ENCODE measurements at places on chromosomes 4 and X.
A peak's percentile ranks its signal among the peaks of the same experiment; 100 is the strongest.

DNA sequence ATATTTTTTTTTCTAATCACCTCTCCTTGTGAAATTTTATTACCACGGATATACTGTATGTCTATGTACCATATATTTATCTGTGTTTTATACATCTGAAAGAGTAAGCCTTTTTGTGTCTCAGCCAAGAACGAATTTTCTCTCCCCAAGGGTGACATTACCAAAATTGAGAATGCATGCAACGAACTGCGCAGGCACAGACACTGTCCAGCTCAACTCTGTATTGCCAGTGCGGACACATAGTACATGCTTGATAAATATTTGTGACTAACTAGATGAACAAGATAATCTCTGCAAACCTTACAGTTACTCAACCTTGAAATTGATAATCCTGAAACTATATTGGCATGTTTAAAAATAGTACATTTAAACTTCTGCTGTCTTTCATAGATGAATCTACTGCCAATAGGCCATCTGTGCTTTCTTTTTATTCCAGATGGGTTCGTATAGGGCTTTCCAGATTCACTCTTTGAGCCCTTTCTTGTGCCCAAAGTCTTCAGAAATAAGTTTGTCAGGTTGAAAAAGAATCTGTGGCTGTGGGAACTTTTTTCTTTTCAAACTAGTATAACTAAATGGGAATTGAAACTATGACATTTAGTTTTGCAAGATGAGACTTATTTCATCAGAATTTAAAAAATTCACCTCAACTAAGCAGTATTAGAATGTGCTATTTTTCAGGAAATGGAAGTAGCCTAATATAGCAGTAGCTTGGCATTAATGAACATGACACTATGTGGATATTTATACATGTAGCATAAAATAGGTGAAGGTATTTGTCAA, 38.9 kb downstream of the DTHD1 start:
- DNase-seq: no peak

DNA sequence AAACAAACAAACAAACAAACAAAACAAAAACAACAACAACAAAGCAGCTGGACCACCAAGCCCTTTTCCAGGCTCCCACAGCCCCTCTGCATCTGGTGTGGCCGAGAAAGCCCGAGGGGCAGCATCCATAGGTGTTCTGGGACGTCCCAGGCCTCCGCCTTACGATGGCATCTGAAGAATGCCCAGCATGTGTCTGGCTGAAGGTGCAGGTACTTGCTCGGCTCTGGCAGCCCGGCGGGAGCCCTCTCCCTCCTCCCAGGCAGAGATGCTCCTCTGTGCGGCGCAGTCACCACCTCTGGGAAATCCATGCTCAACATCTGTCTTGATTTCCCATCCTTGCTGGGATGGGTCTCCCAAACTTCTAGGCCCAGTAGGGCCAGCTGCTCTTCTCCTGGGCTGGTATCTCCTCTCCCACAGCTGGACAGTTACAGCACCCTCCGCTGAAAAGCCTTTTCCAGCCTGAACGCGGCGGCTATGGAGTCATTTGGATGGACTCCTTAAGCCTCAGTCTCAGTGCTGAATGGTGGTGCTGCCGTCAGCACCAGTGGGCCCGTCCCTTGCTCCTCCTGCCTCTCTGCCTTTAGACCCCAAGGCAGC, 4.3 kb downstream of the PSAPL1 start:
- no peak for DNase-seq

DNA sequence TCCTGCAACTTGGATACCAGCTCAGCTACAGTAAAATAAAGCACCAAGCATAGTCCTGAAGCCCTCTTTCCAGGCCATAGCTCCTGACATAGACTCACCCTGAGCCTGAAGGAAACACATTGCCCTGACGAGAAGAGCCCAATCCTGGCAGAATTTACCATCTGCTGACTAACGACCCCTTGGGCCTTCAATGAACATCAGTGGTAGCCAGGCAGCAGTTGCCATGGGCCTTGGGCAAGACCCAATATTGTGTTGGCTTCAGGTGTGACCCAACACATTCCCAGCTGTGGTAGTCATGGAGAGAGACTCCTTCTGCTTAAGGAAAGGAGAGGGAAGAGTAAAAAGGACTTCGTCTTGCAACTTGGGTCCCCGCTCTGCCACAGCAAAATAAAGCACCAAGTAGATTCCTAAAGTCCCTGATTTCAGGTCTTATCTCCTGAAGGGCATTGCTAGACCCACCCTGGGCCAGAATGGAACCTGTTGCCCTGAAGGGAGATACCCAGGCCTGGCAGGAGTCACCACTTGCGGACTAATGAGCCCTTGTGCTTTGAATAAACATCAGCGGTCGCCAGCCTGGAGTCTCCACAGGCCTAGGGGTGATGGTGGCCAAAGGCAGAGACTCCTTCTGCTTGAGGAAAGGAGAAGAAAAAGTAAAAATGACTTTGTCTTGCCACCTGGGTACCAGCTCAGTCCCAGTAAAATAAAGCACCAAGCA, 902.6 kb downstream of the C4orf33 start:
- DNase-seq: no peak

- DNase-seq: no peak
Measured at GRCh38 chrX:136417806-136418205, 69.9 kb upstream of the BRS3 start.

- no peak for DNase-seq
Measured at GRCh38 chr4:22686141-22686540, 6.6 kb upstream of the GBA3 start.

DNA sequence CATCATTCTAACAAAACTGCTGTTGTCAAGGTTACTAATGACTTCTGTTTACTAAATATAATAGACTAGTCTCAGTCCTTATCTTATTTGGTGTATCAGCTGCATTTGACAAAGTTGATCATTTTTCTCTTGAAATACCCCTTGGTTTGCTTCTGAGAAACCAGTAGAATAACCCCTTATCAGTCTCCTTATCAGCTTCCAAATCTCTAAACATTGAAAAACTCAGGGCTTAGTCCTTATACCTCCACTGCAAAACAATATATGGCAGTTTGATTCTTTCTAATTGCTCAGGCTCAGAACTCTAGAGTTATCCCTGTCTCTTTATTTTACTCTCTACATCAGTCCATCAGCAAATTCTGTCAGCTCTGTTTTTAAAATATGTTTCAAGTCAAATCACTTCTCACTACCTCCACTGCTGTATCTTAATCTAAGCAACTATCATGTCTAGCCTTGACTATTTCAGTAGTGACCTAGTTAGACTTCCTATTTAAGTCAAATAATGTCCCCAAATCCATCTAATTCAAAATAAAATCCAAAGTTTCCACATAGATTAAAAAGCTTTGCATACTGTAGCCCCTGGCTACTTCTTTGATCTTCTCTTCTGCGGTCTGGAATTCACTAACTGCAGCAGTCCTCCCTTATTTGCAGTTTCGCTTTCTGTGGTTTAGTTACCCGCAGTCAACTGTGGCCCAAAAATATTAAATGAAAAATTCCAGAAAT, 87.1 kb upstream of the NPNT start:
- DNase-seq: no peak

DNA sequence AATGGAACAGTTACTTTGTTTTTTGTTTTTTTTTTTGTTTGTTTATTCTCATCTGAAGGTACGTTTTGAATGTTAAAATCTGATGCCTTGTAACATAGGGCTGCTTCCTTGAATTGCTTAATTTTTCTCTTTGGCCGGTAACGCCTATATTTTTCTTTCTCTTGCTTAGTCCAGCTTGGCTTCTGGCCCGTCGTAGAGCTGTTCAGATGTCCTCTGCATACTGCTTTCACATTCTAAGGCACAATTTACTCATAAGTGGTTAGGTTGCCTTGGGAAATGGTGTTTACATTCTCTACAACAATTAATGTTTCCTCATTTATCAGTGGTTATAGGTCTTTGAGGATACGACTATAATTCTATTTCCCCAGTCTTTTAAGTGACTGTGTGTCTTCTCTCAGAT, 7.9 kb downstream of the NONO start:
- DNase-seq: no peak

GRCh38 chrX:9072281-9072680, 38.4 kb upstream of the FAM9B start:
- DNase-seq: no peak

DNA sequence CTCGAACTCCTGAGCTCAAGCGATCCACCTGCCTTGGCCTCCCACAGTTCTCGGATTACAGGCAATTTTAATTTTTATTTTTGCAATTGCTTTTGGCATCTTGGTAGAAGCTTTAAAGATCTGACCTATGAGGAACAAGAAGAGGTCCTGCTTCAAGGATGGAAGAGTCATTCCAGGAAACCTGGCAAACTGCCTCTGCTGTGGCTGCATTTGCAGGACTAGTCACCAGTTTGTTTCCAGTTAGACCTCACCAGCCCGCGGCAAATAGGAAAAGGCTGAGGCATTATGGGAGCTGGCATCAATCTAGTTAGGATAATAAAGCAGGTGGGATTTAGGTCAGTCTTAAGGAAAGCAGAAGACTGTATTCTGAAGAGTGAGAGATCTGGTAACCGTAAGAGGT, 51.9 kb upstream of the LAS1L start:
- no peak for DNase-seq

DNA sequence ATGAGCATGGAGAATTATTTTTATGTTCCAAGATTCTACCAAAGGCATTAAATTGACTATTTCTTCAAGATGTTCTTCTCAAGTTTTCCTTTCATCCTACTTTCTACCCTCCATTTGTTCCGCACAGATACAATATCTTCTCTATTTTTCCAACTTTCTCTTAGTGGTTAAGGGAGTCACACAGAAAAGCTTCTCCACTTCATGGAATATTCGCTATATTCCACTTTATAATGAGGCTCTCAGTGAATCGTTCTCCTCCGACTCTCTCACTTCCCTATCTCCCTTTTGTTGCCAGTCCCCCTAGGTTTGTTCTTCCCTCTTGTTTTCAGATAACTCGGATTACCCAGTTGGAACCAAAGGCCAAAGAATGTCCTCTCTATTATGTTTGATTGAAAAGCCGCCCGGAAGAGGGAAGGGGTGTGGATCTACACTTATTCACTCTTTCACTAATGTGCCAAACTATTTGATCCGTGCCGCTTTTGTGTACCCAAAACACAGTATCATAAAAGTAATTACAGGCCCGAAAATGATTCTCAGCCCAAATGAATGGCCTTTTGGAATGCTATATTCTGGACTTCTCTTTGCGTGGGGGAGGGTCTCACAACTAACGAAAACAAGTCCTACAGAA, 1.2 kb downstream of the SH3D19 start:
- DNase-seq: peak; percentile 8

DNA sequence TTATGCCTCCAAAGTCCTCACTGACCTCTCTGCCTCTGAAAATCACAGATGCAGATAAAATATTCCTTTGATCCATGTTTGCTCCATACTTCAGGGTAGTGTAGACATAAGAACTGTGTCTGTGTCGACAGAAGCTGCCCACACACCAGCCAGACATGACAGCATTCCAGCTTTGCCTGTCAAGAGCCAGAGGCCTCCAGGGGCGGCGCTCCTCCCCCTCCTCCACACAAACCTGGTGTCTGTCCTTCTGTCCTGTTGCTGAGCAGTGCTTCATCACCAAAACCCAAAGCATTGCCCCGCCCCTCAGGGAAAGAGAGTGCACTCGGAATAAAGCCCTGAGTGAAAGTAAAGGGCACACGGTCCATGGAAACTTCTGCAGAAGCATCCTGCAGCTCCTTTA, 379.4 kb downstream of the FBXW7 start:
- DNase-seq: no peak

DNA sequence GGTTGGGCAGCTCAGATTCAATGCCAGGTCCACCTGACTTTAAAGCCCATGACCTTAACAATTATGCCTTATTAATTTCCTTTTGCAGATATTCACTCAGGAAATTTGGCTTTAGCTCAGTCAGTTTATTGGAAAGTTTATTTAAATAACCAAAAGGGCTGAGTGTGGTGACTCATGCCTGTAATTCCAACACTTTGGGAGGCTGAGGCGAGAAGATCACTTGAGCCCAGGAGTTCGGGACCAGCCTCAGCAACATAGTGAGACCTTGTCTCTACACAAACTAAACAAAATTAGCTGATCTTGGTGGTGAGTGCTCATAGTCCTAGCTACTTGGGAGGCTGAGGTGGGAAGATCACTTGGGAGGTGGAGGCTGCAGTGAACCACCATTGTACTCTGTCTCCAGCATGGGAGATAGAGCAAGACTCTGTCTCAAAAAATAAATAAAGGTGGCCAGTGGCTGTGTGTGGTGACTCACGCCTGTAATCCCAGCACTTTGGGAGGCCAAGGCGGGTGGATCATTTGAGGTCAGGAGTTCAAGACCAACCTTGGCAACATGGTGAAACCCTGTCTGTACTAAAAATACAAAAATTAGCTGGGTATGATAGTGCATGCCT, 43.3 kb downstream of the RHOH start:
- no peak for DNase-seq

- no peak for DNase-seq
Measured at GRCh38 chr4:73533515-73534422, 52.2 kb downstream of the AFM start.

- DNase-seq: no peak
Measured at GRCh38 chr4:43379016-43379415, 486.5 kb downstream of the GRXCR1 start.
